Right cardiac atrium (tissue), 5 donors: ENCODE measurements at places on chromosomes 7 and 10. TPM values are rescaled to one million over a fixed set of nuclear protein-coding genes. Genes with fewer than 3 reads are reported as not detected.

DNA sequence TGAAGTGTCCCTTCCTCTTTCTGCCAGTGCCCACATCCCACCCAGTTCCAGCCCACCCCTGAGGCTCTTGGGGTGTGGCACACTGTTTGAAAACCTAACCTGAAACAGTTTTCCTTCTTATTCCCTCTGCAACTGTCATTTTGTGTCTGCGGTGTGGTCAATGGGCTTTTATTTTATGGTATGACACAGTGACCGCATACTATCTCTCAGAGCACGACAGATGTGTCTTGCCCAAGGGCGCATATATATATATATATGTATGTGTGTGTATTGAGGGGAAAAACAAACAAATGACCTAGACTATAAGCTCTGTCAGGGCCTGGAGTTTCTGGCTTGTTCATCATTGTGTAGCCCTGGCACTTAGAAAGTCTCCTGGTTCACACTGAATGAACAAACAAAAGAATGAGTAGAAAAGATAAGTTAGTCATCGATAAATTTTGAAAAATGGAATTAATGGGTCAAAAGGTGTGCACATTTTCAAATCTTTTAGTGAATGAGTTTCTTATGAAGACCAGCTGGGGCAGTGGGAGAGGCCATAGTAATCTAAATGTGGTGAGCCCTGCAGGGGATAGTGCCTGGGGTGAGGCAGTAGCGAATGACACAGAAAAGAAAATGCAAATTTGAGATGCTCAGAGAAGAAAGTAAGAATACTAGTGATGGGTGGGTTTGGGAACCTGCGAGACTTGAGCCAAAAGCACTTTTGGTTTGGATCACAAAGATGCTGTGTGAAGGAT lies 198.4 kb downstream of the SNX10 start:
- DNase-seq, result no peak

- DNase-seq, result no peak
Observed at GRCh38 chr7:12719141-12719919, 31.9 kb downstream of the ARL4A start.

GRCh38 chr7:128177768-128178550 lies 63.1 kb upstream of the LEP start:
- no peak for DNase-seq

DNA sequence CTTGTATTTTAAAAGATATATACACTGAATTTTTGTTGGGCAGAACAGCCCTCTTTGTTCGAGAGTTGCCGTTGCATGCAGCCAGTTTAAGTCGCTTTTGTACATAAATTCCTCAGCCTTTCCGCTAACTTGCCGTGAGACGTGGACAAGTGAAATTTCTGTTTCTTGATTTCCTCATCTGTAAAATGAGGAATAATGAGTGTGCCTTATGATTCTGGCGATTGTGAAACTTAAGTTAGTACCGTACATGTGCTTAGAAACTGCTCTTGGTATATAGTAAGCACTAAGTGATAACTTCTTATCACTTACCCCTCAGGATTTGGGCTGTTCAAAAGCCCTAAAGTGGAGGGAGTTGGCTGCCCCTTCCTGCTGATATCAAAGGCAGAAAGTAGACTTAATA lies 1.4 kb downstream of the CCNJ start:
- DNase-seq, result no peak

GRCh38 chr10:63605197-63605967 lies 84.2 kb downstream of the REEP3 start:
- DNase-seq, result no peak

DNA sequence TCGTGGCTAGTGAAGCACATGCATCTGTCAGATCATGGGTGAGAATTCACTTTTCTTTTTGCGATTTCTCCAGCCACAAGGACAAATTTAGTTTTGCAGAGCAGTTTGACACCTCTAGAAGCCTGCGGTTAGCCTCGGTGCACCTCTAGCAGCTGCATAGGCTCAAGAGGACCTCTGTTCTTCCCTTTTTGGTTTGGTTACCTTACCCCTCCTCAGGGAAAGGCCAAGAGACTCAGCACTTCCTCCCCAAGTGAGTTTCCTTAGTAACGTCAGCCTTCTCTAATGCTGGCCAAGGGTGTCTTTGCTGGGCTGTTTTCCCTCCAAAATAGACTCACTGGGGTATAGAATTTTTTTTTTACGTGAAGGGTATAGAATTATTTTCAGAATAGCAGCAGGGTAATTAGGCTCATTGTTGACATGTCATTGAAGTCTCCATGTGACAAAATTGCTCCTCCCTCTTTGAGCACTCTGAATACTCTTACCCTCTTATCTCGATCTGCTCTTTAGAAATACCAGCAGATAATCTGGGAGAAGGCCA lies 97.8 kb downstream of the AUTS2 start:
- DNase-seq, result no peak

GRCh38 chr10:110759523-110759922 lies 112.2 kb upstream of the PDCD4 start:
- DNase-seq, result no peak

DNA sequence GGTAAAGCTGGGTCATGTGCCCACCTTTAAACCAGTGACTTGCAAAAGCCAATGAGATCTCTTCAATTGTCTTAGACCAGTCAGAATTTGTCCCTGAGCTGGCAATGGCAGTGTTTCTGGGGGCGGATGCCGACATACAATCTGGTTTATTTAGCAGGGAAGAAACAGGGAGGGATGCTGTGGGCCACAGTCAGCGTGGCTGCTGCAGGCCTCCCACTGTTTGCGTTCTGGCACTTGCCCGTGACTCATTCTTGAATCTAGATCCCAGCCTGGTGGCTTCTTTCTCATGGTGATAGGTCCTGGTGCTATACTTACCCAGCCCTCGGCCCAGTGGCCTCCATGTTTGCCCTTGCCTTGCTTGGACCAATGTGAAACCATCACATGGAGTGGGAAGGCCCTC lies 3.1 kb upstream of the CPA1 start:
- no peak for DNase-seq

Gene CDH23
- polyA plus RNA-seq, result 2.9 TPM

Gene ZNF488
- 0.02 TPM for polyA plus RNA-seq
